ENCODE measurements at places on chromosomes 1 and 21. TPM values are rescaled to one million over a fixed set of nuclear protein-coding genes. Genes with fewer than 3 reads are reported as not detected.

Gene APCS
- total RNA-seq = not detected

Gene MOV10
- 68.5 TPM for total RNA-seq

- no peak for DNase-seq
These were observed 12.4 kb downstream of the LYST start for GRCh38 chr1:235854347-235854746.

GRCh38 chr1:224726441-224727182, 110.5 kb downstream of the CNIH3 start:
- DNase-seq = no peak

Measured in PC-3 (cell line).